Stomach (tissue), 19 donors: ENCODE measurements at places on chromosomes 1 and 21. TPM values are rescaled to one million over a fixed set of nuclear protein-coding genes. Genes with fewer than 3 reads are reported as not detected.

The DCDC2B gene
- not detected for polyA plus RNA-seq

The TNN gene
- polyA plus RNA-seq: not detected

The FCGR1A gene
- polyA plus RNA-seq: 3.9 TPM

The TRAPPC3 gene
- 64.0 TPM for polyA plus RNA-seq

The CLCA4 gene
- 142 TPM for polyA plus RNA-seq

The TINAGL1 gene
- 17.9 TPM for polyA plus RNA-seq

The ARTN gene
- polyA plus RNA-seq: not detected

The CCDC30 gene
- polyA plus RNA-seq: 1.2 TPM

The PRRX1 gene
- polyA plus RNA-seq: 1.5 TPM

The UHMK1 gene
- 11.8 TPM for polyA plus RNA-seq

The FTCD gene
- 2.4 TPM for polyA plus RNA-seq

The ZNF678 gene
- polyA plus RNA-seq: 2.4 TPM

The PRELP gene
- 2.2 TPM for polyA plus RNA-seq

The CFAP74 gene
- not detected for polyA plus RNA-seq

The FYB2 gene
- 0.75 TPM for polyA plus RNA-seq

The CASQ1 gene
- not detected for polyA plus RNA-seq

The ITLN2 gene
- not detected for polyA plus RNA-seq

The TMEM240 gene
- polyA plus RNA-seq: 2.8 TPM

The TCHH gene
- polyA plus RNA-seq: not detected

The ELAPOR1 gene
- 47.7 TPM for polyA plus RNA-seq

The SPRR3 gene
- 932 TPM for polyA plus RNA-seq

The FGR gene
- polyA plus RNA-seq: 3.1 TPM
